Thoracic aorta (tissue), 2 donors: ENCODE measurements at places on chromosomes 16 and 17.

DNA sequence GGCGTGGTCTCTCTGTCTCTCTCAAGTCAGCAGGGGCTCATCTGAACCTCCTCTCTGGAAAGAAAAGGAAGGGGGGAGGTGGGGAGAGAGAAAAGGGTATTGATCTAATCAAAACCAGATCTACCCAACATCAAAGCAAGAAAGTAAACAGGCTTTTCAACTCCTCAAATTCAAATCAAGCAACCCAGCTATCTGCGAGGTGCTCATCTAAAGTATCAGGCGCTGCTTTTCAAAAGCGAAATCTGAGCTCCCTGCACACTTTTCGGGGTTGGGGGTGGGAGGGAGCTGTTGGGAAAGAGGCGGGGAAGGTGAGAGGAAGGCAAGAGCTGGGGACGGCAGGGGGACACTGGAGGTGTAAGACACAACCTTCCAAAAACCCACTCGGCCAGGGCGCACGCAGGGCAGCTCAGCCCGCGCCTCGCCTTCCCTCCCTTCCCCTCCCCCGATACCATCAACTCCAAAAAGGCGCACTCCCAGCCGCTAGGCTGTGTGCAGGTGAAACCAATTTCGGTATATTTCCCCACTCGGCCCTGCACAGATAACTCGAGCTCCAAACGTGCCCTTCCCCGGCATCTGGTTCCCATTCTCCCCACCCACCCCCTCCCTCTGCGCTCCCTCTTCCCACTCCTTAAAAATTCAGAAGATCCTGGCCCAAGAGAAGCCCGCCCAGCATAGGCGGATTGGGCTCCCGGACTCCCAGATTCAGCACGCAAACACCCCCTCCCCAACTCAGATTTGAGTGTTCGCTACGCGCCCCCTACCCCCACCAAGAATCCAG lies 2.6 kb downstream of the AXIN2 start:
- no peak for DNase-seq

DNA sequence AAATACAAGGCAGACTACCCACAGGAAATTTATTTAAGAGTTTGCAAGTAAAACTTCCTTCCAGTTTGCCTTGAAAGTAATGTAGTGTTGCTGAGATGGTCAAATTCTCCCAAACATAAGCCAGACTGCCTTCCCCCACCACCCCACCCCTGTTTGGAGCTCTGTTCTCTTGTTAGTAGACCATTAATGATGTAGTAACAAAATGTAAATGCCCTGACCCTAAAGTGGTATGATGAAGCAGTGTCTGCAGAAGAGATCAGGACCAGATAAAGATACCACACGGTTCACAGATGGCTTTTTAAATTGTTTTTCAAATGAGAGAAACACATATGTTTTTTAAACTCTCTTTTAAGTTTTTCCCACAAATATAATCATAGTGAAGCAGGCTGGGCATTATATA lies 136.4 kb upstream of the TMEM97 start:
- DNase-seq = no peak

- DNase-seq = no peak
These were observed 335 bp downstream of the TMEM11 start for GRCh38 chr17:21213638-21214014.

DNA sequence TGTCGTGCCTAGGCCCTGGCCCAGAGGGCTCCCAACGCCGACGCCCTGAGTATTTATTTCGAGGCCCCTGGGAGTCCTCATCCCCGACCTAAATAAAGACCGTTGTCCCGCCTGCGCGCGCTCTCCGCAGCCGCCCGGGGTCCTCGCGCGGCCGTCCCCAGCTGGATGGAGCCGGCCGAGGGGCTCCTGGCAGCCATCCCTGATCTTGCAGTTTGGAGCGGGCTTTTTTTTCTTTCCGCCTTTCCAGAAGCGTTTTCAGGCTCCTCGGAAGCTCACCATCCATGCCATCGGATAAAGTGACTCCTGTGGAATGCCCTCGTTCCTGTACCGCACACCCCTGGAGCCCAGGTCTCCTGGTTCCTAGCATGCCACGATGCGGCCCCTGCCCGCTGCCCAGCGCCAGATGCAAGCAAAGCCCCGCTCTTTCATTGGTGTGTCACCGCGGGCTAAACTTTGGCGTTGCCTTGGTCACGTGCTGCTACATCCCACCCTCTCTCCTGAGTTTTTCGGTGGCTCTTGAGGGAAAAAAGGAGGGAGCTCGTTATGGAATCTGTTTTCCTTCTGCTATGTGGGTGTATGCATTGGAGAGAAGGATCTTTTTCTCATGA lies 716 bp downstream of the TMEM94 start:
- no peak for DNase-seq

DNA sequence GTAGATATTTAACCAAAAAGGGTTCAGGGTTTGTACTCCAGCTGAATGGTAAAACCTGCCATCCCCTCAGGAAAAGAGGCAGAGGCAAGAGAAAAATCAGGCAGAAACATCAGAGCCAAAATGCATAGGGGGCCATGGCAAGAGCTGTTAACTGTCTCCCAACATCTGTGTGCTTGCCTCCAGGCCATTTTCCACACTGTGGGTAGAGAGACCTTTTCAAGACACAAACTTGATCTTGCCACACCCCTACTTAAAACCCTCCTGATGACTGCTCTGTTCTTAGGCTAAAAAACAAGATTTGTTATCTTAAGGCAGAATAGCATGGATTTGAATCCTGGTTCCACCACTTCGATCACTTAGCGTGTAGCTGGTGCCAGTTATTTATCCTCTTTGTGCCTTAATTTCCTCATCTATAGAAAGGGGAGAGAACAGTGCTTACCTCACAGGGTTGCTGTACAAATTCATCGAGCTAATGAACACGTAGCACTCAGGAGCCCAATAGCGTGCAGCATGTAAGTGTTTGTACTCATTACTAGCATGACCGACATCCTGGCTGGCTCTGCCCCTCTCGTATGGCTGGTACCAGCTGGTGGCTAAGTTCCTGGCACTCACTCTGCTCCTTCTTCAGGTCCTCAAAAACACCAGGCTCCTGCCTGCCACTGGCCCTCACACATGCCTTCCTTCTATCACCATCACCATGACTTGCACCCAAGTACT lies 25.8 kb downstream of the STAT3 start:
- DNase-seq = no peak

- DNase-seq = no peak
These were observed 18.1 kb downstream of the SLC7A5 start for GRCh38 chr16:87851141-87851587.

- no peak for DNase-seq
These were observed 92.9 kb downstream of the RGS9 start for GRCh38 chr17:65230040-65230439.

DNA sequence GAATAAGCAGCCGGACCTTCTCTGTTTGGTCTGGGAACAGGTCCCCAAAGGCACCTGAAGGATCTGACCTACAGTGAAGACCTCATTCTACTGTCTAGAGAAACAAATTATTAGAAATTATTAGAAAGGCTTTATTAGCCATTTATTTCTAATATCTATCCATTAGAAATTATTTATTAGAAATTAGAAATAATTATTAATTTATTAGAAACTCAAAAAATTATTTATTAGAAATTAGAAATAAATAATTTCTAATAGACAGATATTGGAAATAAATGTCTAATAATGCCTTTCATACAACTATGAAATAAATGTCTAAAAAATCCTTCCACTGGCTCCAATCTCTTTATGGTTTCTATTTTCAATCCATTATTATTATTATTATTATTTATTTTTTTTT lies 285.7 kb upstream of the ERCC4 start:
- DNase-seq = no peak

DNA sequence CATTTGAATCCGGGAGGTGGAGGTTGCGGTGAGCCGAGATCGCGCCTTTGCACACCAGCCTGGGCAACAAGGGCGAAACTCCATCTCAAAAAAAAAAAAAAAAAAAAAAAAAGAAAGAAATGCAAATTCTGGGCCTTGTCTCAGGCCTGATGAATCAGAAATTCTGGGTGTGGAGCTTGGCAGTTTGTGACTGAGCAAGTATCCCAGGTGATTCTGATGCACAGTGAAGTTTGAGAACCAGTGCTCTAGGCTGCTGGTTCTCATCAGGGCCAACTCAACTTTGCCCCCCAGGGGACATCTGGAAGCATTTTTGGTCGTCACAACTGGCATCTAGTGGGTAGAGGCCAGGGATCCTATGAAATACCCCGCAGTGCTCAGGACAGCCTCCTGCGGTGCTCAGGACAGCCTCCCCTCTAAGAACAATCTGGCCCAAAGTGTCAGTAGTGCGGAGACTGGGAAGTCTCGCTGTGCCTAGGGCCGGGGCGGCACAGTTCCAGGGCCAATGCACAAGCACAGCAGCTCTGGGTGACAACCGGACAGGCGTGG lies 55.9 kb downstream of the SDK2 start:
- DNase-seq = no peak

GRCh38 chr16:69250081-69250480 lies 61.1 kb upstream of the VPS4A start:
- no peak for DNase-seq

GRCh38 chr16:19831678-19832077 lies 53.0 kb downstream of the GPRC5B start:
- no peak for DNase-seq

DNA sequence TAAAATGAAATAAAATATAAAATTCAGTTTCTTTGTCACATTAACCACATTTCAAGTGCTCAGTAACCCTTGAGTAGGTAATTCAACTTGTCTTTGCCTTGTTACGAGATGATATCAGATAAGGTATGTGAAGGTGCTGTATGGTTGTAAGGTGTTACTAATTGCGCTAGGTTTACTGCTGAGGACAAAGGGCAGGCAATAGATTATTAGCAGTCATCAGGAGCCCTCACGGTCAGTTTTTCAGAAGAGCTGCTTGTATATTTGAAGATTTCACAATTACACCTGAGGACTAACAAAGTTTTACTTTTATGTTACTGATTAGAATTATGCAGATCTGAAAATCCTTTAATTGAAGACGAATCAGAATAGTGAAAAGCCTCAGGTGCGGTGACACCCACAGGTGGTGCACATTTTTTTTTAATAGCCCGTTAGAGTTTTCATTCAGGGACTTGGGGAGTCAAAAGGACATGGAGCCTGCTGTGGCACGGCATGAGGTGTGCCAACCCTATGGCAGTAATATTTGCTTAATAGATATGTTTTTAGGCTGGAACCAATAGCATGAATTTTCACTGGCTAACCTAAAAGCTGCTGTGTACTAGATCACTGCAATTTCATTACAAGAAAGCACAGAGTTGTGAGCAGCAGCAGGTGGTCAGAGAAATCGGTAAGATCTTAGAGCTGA lies 16.4 kb downstream of the NDEL1 start:
- DNase-seq = no peak

DNA sequence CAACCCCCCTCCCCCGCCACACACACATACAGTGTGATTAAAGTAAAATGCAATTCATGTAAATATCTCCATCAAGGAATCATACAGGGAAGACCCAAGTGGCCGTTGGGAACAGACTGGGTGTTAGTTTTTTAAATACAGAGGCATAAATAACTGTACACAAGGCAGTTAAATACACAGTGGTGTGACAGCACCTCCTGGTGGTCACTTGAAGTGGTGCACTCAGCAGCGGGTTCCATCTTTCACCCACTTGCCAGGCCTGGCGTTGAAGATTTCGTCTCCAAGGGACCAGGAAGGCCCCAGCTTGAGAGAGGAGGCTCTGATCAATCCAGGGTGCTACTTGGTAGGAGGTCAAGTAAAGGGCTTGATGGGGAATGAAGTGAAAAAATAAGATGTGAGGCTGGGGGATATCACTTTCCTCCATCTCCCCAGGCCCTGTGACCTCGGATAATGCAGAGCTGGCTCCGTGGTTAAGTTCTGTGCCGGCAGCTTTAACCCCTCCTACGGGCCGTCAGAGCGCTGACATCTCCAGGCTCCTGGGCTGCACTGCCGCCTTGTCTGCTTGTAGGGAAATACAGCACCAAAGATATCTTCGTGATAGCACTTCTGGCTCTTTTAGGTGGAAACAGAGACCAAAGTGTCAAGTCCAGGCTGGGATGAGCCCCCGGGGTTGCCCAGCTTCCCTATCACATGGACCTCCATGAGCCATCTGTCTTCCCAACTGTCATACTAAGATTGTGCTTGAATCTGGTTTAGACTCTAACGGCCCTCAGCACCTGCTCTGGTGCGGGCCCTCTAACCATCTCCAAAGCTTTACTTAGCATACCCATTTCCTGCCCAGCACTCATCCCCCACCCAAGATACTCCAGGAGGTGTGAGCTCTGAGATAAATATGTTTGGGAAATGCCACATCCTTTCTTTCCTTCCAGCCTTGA lies 20.7 kb downstream of the LGALS9 start:
- DNase-seq = no peak

DNA sequence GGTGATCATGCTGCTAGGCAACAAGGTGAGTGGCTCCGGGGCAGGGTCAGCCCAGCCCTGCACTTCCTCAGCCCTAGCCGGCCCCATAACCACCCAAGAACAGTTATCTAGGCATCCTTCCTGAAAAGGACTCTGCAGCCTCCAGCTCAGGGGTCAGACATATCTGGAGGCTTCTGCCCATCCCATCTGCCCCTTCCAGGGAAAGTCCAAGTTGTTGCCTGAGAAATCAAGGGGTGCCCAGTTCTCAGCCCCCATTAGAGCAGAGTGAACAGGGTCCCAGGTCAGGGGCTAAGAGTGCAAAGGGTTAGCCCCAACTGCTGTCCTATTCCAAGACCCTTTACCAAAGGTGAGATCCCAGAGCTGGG lies 4.1 kb upstream of the NHERF1 start:
- DNase-seq = no peak

- no peak for DNase-seq
These were observed 38.1 kb downstream of the SRL start for GRCh38 chr16:4203748-4204147.

GRCh38 chr17:79299349-79299748 lies 224.7 kb downstream of the ENGASE start:
- DNase-seq = no peak

GRCh38 chr17:29694918-29695563 lies 72.3 kb upstream of the CORO6 start:
- DNase-seq = no peak
